ENCODE measurements at places on chromosomes 6 and 20.

DNA sequence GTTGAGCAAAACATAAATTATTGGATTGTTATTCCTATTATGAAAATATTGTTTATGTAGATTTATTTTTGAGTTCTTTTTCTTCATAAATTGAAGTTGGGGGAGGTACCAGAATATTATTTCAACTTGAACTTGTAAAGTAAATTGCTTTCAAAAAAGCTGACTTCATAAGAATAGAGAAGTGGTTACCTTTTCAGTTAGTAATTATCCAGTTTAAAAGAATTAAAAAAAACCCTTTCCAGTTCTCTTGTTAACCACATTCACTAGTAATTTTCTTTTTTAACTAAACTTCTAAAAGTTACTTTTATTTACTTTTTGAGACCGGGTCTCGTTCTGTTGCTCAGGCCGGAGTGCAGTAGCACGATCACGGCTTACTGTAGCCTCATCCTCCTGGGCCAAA lies 124.3 kb downstream of the CDKAL1 start:
- no peak for DNase-seq

GRCh38 chr6:118746825-118747174 lies 95.4 kb upstream of the CEP85L start:
- DNase-seq: no peak

- DNase-seq: no peak
Observed at GRCh38 chr20:49490689-49491088, 8.2 kb upstream of the KCNB1 start.

- peak; percentile 64 for DNase-seq
Observed at GRCh38 chr20:59032713-59033059, 551 bp upstream of the ATP5F1E start.

GRCh38 chr20:43186312-43186711 lies 3.4 kb downstream of the PTPRT start:
- no peak for DNase-seq

DNA sequence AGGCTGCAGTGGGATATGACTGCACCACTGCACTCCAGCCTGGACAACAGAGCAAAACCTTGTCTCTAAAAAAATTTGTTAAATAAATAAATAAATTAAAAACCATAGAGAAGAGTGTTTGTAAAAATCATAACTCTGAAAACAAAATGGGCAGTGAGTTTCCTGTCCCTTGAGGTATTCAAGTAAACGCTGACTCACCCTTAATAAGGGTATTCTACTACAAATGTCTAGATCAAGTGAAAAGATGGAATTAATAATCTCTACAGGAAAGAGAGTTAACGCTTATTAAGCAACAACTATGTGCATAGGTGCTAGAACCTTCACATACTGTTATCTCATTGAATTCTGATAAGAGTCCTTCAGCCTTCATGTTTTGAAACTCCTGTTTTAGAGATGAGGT lies 19.9 kb upstream of the MBOAT1 start:
- no peak for DNase-seq

DNA sequence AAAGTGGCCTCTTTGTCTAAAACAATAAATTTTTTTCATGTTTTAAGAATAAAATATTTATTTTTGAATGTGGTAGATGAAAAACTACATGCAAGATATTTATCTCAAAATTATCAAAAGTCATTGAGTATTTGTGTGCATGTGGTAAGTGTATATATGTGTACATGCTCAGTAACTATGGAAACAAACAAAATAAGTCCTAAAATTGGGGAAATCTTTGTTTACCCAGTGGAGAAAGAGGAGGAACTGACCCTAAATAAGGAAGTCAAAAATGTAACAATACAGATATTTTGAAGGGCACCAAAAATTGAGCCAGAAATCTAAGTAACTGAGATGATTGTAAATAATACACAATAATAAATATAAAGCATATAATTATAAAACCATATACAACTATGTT lies 639.2 kb downstream of the MAFB start:
- no peak for DNase-seq

DNA sequence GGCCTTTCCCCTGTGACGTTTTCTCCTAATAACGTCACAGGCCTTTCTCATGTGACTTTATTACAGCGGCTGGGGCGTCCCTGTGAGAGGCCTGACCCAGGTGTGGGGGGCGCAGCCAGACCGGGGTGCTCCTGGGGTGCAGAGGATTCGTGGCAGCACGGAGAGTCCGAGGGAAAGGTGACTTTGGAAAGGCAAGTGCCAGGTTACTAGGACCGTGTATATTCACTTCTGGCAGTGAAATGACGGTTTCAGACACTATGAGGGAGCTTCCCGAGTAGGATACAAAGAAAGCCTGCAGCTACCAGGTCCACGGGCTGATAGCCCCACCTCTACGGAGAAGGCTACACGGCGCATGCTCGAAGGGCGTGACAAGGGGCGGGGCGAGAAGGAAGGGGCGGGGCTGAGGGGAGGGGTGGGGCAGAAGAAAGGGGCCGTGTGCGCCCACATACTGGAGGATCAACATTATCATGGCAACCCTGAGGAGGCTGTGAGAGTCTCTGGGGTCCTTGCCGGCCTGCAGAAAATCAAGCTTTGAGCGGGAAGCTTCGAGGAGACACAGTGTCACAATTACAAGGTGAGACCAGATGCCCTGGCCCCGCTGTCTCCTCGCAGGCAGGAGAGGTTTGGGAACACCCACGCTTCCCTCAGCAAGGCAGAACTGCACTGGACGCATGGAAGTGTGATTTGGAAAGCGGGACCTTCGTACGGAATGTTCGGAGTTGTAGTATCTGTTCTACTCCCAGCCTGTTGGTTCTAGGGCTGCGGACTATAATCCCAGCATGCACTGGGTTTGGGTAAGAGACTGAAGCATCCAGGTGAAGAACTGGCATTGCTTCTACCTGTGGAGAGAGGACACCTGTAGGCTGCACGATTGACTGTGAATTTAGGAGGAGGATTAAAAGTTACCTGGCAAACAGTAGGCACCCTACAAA lies 54.4 kb upstream of the ZNF337 start:
- DNase-seq: no peak

- peak; percentile 32 for DNase-seq
Observed at GRCh38 chr6:116531675-116532570, 13.6 kb downstream of the TRAPPC3L start.

DNA sequence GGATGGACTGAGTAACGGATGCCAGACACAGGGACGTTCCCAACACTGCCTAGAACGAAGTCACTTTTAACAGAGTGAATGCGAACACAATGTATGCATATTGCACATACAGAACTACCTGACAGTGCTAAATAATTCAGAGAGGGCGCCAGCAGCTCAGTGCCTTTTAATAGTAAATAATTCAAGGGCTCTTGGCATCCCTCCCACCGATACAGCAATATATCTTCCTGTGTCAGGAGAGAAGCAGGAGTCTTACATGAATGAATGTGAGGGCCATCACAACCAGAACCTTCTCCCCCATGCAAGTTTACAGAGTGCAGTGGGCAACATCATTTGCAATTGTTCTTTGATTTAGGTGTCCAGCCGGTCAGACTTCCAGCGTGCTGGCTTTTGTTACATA lies 88.4 kb upstream of the KCNG1 start:
- no peak for DNase-seq

DNA sequence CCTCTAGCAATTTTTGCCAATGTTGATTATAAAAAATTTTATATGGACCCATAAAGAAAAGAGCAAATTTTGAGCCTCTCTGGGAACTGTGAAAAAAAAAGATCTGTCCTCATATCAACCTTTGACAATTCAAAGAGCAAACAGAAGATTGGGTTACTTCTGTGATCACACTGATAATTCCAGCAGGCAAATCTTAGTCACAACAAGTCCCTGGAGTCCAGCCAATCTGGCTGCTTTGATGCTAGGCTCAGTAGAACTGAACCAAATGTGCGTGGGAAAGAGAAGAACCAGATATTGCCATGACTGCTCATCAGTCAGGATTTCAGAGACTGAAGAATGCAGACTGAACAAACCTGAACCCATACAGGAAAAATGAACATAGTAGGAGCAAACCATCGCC lies 438.4 kb upstream of the FLRT3 start:
- peak; percentile 27 for DNase-seq

GRCh38 chr6:37835923-37836322 lies 16.4 kb downstream of the ZFAND3 start:
- DNase-seq: no peak

GRCh38 chr20:12966468-12967085 lies 42.2 kb upstream of the SPTLC3 start:
- no peak for DNase-seq

GRCh38 chr20:12203981-12204380 lies 286.3 kb downstream of the BTBD3 start:
- DNase-seq: no peak

DNA sequence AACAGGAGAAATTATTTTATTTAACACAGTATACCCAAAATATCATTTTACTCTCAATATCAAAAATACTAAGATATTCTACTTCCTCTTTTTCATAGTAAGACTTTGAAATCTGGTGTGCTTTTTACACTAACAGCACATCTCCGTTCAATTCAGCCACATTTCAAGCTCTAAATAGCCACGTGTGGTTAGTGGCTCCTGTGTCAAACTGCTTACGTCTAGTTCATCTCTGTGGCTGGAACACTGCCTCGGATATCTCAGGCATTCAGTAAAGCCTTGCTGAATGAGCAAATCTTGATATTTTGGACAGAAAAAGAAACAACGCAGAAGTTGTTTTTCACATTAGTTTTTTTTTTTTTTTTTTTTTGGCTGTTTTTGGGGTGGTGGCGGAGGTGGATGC lies 136.1 kb downstream of the EYA4 start:
- no peak for DNase-seq

DNA sequence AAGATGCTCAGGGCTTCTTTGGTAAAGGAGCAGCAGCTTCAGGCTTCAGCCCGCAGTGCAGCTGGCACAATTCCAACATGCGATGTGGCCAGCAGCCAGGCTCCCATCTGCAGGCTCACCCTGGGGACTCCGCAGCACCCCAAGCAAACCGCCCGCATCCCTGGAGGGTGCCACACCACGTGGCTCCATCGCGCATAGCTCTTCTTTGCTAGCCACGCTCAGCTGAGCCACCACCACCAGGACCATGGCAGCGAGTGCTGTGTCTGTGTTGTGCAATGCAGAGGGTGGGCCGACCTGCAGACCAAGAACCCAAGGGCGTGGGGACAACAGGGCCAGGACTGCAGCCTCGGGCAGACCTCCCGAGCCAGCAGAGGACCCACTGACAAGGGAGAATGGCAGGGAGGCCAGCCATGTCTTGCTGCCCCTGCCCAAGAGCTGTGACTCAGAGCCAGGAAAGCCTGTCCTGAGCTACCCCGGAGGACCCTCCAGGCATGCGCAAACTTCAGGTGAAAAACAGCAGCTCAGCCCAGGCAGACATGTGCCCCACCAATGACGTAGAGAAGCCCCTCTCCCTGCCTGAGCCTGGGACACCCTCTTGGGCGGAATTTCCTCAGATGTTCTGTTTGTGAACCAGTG lies 87.8 kb downstream of the GINS1 start:
- DNase-seq: peak; percentile 81

GRCh38 chr6:37201726-37202125 lies 31.8 kb downstream of the PIM1 start:
- DNase-seq: no peak

- no peak for DNase-seq
Observed at GRCh38 chr6:45424451-45424861, 46.7 kb upstream of the SUPT3H start.

- DNase-seq: no peak
Observed at GRCh38 chr6:136499370-136499769, 50.9 kb downstream of the MAP7 start.

DNA sequence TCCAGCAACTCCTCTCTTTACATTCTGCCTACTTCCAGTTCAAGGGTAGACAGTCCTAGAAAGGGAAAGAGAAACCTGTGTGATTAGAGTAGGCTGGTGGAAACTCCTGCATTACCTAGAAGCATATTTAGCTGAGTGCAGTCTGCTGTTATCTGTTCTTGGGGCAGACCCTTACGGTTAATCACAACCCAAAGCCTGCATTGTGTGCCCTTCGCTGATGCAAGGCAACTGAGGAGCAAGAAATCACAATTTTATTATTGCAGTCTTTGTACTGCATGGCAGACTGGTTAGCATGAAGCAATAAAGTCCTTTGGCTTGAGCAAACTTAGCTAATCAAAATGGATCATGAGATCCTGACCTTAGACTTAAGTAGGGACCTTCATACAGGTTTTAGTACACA lies 1.5 kb upstream of the GOPC start:
- no peak for DNase-seq

- DNase-seq: no peak
Observed at GRCh38 chr6:42366011-42366705, 85.6 kb downstream of the TRERF1 start.

DNA sequence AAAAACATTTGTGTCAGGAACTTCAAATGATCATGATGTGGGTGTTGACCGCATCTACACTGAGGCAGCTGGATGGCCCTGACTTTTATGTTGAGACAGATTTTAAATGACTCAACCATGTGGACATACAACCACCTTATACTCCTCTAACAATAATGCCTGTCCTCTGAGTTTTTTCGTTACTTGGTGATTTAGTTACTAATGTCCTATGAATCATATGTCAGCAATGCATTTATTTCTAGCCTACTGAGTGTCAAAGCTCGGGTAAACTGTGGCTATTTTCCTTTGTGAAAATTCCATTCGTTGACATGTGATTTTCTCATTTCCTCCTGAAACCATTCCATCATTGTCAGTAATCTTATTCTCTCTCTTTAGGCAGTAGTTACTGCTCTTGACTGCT lies 38.9 kb upstream of the NKX2-4 start:
- no peak for DNase-seq

- DNase-seq: no peak
Observed at GRCh38 chr6:25889877-25890853, 16.1 kb upstream of the SLC17A3 start.

- no peak for DNase-seq
Observed at GRCh38 chr6:36752187-36752885, 54.7 kb downstream of the RAB44 start.

- DNase-seq: no peak
Observed at GRCh38 chr6:19408331-19408730, 428.8 kb upstream of the ID4 start.

DNA sequence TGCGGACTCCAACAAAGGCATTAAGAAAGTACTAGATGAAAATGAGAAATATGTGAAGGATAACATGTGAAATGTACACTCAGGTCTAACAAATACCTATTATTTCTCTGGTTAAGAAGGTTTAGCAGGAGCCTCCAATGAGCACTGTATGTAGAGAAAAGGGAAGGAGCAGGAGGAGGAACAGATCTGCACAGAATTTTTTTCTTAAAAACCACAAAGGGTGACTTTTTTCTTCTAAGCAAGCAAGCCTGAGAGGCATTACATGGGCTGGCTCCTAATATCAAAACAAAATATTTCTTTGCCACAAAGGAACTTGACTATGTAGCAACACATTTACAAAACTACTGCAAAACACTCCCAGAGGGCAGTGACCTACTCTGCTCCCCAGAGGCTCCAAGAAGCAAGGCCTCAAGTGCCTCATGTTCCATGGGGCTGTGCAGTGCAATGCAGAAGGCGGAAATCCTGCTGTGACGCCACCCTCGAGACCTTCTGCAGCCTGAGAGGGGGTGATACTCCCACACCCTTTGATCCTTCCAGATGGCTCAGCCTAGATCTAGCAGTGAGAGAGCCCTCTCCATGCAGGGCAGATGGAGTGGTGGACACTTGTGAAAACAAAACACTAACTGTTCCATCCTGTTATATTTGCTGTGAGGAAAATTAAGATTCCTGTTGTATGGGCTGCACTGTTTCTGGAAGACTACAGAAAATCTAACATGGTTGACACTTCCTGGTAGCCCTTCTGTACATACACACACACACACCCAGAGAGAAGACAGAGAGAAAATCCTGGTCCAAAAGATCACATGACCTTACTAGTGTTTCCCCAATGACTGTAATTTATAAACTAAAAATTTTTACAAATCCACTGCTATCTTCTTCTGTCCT lies 36.0 kb upstream of the SMIM29 start:
- DNase-seq: peak; percentile 26

Data from posterior cingulate gyrus (tissue), 11 donors.